ENCODE measurements at places on chromosomes 1 and 21. TPM values are rescaled to one million over a fixed set of nuclear protein-coding genes. Genes with fewer than 3 reads are reported as not detected.

TNFRSF9 gene
- polyA plus RNA-seq = not detected

PEAR1 gene
- 0.17 TPM for polyA plus RNA-seq

DNA sequence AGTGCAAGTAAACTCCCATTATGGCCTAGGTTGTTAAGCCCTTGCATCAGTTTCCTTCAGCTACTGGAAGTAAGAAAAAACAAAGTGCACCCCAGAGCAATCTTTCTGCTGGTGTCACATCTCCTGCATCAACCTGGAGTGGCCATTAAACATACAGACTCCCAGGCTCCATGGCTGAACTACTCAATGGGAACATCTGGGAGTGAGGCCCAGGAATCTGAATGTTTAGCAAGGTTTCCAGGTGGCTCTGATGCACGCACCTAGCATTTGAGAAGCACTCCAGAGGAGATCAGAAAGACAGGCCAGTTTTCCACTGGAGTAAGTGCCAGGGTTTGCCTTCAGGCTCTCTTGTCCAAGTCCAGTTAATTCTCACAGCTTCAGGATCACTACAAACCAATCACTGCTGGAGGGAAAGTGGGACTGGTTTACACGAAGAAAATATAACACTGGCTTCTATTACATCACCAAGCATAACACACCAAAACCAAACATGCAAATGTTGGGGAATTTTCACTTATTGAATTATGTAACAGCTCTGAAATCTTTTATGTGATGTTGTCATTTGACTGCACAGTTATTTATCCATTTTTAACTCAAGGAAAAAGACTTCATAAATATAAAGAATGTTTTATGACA, 22.3 kb upstream of the ABCA4 start:
- DNase-seq = no peak

DNA sequence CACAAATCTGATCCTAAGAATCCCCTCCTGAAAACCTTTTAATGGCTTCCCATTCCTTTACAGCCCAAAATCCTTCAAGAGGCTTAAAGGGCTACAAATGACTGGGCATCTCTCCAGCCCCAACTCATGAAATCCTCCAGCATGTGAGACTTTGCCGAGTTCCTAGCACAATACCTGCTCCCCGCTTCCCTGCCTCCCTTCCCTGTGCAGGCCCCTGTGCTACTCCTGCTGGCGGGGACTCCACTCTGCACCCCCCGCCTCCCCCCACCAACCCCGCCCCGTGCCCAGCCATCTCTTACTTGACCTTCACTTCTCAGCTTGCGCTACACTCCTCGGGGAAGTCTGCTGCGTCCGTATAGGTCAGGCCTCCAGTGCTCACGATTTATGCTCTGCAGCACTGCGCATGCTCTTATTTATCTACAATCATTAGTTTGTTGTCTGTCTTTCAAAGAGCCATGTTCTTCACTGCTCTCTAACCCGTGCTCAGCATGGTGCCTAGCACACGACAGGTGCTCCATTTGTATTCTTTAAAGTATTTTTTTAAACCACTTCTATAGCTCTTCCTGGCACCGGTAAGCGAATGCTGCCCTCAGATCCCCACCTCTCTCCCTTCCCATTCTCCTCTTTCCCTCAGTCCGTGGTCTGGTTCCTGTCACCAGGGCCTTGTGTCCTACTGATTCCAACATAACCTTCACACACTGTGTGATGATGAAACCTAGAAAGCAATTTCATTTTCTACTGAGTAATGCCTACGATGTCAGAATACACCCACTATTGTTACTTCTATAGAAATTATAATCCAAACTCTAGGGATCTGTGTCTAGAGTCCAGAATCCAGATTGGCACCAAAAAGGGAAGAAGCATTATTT, 37.5 kb upstream of the PLA2G2C start:
- no peak for DNase-seq

GRCh38 chr1:16109571-16109970, 36.1 kb upstream of the FAM131C start:
- DNase-seq = peak; percentile 78

GRCh38 chr1:114467491-114467890, 43.5 kb downstream of the TRIM33 start:
- no peak for DNase-seq
